GF-D8 (cell line): ENCODE measurements at places on chromosomes 12 and 14.

DNA sequence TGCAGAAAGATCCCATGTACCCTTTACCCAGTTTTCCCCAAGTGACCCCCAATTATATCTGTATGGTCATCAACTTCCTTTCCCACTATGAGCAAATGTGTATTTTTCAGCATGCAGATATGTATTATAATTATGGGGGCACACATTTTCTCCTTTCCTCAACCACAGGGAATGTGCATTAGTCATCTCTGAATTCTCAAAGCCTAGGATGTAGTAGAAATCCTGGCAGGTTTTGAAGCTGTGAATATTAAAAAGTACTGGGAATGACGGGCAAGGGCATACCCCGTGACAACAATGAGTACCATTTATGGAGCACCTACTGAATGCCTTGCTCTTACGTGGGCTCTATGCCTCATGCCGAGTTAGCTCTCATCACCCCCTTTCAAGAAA is 71.5 kb downstream of the VWF start:
- DNase-seq: no peak

GRCh38 chr12:26273811-26274210 is 78.4 kb downstream of the SSPN start:
- no peak for DNase-seq

DNA sequence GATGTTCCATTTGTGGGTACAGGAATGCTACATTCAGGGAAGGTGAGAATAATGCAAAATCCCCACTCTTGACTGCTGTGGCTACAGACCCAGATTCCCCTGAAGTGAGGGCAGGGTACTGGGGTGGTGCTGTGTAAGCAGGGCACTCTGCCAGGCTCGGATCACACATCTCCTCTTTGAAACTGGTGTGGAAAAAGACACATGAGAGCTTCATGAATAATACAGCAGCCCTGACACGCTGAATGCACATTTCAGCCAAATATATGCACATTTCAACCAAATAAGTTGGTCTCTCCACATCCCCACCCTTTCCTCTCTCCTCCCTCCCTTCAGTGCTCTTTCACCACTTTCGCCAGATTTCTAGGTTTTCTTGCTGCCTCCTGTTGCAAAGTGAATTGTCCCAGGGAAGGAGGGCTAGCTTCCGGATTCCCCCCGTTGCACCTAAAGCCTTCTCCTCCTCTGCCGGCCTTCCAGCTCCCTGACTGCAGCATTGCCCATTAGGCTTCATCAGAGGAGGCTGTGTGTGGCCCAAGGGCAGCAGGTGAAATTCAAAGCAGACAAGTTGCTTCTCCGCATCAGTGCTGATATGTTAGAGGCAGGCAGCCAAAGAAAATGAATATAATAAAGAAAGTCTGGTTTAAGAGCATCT is 118.2 kb upstream of the TMCC3 start:
- DNase-seq: peak; percentile 39

- DNase-seq: no peak
Observed at GRCh38 chr14:98513558-98513957, 758.4 kb downstream of the BCL11B start.

DNA sequence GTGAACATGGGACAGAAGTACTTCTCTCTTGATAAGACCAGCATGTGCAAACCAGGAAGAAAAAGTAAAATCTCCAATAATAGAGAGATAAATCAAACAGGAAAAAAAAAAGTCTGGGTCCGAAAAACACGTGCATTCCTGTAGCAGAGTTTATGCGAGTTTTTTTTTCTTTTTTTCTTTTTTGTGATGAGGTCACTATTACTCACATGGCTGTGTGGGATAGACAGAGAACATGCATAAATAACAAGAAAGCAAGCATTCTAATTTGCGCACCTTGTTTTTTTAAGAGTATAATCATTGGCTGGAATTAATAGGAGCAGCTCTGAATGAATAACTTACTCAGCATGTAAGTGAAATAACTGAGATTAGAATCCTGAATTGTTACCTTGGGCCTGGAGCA is 91.9 kb upstream of the CPM start:
- no peak for DNase-seq

DNA sequence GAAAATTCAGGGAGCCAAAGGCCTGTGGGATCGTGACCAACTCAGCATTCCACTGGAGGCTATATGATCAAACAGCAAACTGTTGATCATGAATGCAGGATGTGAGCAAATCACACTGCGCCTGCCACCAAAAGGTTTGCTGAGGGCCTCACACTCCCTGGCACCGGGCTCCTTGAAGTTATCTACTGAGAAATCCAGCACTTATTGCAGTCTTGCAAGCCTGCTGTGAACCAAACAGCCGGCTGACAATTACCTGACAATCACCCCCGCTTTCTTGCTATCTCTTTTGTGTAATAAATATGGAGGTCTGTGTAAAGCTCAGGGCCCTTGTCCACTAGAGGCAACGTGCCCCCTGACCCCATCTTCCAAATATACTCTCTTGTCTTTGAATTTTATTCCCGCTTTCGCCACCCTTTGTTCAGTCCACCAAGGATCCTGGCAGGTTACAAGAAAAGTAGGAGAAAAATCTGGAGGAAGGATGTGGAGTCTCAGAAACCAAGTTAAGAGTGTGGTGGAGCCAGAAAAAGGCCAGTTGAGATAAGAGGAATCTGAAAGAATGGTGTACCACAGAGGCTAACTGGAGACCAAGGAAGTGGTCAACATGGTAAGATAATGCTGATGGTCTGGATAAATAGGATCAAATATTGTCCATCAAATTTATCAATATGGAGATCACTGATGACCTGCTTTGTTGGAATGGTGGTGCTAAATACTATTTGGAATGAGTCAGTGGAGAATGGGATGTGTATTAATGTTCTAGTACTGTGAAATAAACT is 229.2 kb downstream of the ALX1 start:
- DNase-seq: no peak

GRCh38 chr14:61712137-61712536 is 16.8 kb downstream of the HIF1A start:
- no peak for DNase-seq

- DNase-seq: no peak
Observed at GRCh38 chr12:48969833-48970701, 1.5 kb downstream of the WNT10B start.

DNA sequence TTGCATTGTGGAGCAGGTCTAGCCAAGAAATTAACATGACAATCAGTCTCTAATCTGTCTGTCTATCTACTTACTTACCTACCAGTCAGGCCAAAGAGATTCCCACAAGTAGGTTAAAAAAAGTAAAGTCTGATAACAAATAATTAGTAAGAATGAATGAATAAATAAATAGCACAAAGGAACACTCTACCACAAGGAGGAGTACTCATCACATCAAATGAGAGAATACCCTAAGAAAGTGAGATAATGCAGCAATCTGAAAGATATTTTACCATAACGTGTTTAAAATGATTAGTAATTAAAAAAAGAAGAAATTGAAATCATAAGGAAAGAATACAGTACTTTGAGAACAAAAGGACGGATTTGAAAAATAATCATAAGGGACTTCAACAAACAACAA is 187.2 kb downstream of the SYNE2 start:
- no peak for DNase-seq
